Occipital lobe (tissue), 3 donors: ENCODE measurements at places on chromosomes 5 and 9. TPM values are rescaled to one million over a fixed set of nuclear protein-coding genes. Genes with fewer than 3 reads are reported as not detected.

Gene PDLIM4
- total RNA-seq: 3.1 TPM

Gene PCDHB7
- total RNA-seq: 13.4 TPM

GRCh38 chr5:159218595-159219023 is 9.3 kb upstream of the RNF145 start:
- no peak for DNase-seq

Gene DCTN3
- total RNA-seq: 108 TPM

Gene PCDHA10
- 20.3 TPM for total RNA-seq

GRCh38 chr9:134455934-134456755 is 129.9 kb downstream of the RXRA start:
- DNase-seq: peak; percentile 33

DNA sequence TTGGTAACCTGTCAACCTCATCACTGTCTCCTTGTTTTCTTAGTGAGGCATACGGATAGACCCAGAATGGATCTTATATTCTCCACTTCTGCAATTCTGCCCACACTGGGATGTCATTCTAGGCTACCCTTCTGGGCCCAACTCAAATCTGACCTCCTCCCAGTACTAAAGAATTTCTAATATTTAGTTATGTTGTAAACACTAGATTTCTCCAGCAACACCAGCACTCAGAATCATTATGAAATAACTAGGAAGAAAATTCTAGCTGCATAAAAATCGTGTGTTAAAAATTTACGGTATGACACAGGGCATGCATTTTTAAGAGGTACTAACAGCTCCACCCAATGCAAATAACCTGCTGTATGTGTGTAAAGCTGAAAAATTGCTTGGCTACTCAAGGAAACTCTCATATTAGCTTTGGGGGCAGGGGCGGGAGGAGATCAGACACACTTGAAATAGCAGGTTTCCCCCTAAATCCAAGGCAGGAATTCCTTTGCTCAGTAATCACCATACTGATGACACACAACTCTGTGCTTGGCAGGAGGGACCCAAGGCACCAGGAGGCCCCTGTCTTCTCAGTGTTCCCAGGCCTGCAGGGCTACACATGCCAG is 27.3 kb downstream of the MACROH2A1 start:
- no peak for DNase-seq

DNA sequence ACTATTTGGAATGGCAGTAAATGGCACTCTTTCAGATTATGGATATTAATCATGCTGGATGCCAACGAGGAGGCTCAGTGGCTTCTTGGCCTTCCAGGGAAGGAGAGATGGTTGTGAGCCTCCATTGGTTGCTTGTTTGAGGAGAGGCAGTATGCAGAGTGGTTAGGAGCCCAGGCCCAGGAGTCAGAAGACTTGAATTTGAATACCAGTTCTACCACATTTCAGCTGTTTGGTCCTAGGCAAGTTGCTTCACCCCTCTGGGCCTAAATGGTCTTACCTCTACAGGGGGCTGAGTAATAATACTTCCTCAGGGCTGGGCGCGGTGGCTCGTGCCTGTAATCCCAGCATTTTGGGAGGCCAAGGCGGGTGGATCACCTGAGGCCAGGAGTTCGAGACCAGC is 52.5 kb downstream of the COL27A1 start:
- DNase-seq: no peak

GRCh38 chr5:115544436-115545350 is at the start of gene FEM1C:
FEM1C (minus strand) TSS chr5:115544775; CDS start chr5:115543493, 1,282 bp downstream.
- DNase-seq: peak; percentile 98

Gene SLC36A1
- 26.0 TPM for total RNA-seq

Gene ZNF300
- total RNA-seq: 89.4 TPM

GRCh38 chr5:148107608-148108007 is 43.8 kb downstream of the SPINK5 start:
- no peak for DNase-seq

DNA sequence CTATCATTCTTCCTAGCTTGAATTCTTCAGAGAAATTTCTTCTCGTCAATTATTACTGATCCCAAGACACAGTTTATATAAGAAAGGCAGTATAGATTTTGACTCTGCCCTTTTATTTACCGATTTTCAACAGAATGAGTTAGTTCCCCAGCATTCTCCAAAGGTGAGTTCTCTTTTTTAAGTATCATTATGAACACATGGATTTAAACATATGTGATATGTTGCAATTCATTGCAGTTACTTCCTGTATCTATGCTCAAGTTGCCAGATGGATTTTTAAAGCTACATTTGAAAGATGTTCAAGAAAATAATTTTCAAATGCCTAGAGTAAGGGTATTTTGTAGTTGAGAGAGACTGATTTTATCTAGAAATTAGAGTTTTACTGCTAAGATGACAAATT is 8.4 kb downstream of the WDR41 start:
- DNase-seq: no peak

DNA sequence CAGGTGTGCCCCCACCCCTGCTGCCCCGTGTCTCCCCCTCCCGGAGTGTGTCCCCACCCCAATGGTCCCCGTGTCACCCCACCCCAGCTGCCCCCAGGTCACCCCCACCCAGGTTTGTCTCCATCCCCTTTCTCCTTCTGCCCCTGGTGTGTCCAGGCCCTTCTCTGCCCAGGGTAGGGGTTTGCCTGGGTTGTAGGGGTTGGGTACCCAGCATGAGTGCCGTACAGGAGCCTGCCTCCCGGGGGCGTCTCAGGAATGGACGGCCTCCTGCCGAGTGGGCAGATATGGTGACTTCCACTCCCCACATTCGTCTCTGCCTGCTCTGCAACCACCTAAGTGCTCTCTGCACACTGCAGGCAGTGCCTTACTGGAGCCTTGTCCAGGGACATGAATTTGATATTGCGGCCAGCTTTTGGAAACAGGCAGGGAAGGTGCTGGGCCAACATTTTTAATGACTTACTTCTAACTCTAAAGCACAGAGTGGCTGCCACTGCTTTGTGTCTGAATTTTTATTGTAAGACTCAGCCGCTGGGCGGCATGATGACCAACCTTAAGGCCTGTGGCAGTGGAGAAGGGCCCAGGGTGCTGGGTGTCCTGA is 6.7 kb downstream of the LRRC14B start:
- no peak for DNase-seq

DNA sequence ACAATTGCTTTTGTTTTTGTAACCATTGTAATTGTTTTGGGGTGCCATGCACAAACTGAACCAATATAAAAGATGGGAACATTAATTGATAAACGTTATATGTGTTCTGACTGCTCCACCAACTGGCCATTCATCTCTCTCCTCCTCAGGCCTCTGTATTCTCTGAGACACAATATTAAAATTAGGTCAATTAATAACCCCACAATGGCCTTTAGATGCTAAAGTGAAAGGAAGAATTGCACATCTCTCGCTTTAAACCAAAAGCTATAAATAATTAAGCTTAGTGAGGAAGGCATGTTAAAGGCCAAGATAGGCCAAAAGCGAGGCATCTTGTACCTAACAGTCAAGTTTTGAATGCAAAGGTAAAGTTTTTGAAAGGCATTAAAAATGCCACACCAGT is 448.4 kb upstream of the ITGA1 start:
- no peak for DNase-seq

DNA sequence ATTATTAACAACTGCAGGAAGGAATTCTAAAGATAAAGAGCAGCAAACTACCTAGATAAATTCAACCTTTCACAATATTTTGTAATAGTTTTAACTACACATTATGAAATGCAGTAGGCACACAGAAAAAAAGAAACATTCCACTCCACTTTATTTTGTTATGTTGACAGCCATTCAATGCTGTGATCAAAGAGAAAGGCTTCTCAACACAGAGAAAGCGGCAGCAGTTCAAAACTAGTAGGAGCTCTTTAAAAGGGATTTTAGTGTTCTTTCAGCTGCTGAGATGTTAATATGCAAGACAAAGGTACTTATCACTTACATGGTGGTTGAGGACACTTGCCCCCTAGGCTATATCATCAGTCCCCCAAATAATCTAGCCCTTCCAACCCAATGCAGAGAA is 11.6 kb downstream of the CEMIP2 start:
- no peak for DNase-seq

GRCh38 chr9:87464110-87464991 is 33.3 kb upstream of the DAPK1 start:
- DNase-seq: no peak

GRCh38 chr5:177454397-177455035 is 7.9 kb downstream of the PRR7 start:
- DNase-seq: peak; percentile 79

- DNase-seq: no peak
Observed at GRCh38 chr5:128262911-128263310, 179.3 kb downstream of the SLC12A2 start.

Gene IL4
- total RNA-seq: not detected

Gene LHX2
- 189 TPM for total RNA-seq

Gene IL5
- total RNA-seq: not detected

DNA sequence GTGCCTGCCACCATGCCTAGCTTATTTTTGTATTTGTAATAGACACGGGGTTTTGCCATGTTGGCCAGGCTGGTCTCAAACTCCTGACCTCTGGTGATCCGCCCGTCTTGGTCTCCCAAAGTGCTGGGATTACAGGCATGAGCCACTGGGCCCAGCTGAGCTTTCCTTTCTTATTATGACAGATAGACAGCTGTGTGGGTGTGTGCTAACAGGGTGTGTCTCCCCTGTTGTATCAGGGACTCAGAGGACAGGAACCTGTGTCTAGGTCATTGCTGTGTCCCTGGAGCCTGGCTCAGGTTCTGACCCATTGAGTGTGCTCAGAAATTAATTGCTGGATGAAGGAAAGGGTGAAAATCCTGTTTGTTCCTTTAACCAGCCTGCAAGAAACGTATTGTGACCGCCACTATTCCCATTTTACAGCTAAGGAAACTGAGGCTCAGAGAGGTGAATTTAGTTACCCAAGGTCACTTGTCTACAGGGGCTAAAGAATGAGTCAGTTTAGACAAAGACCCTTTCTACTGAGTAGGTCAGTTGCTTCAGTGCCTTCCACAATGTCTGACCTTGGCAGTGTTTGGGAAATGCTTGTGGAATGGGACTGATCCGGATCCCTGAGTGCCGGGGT is 16.8 kb downstream of the NCS1 start:
- DNase-seq: no peak

- DNase-seq: no peak
Observed at GRCh38 chr5:178207183-178207916, 3.0 kb downstream of the HNRNPAB start.

DNA sequence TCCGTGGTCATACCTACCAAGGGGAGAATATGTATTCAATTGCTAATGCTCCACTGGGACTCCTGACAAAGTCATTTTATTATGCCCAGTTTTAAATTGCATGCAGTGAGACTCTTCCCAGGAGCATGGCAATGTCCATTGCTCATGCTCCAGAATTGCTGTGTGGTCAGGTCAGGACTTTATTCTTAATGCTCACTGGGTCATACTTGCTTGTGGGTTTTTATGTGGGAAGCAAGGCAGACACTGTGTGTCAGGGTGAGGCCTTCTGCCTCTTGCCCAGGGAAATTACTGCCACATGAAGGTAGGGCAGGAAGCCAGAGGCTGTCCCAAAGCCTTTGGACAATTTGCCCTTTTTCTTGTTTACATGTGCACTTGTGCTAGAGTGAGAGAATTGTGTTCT is 164.6 kb upstream of the MEF2C start:
- DNase-seq: no peak

Gene ADGRV1
- 474 TPM for total RNA-seq

- no peak for DNase-seq
Observed at GRCh38 chr9:126230692-126231091, 95.9 kb upstream of the MVB12B start.

Gene LCN1
- total RNA-seq: not detected

GRCh38 chr5:57488215-57488955 is 5.8 kb upstream of the ACTBL2 start:
- no peak for DNase-seq

DNA sequence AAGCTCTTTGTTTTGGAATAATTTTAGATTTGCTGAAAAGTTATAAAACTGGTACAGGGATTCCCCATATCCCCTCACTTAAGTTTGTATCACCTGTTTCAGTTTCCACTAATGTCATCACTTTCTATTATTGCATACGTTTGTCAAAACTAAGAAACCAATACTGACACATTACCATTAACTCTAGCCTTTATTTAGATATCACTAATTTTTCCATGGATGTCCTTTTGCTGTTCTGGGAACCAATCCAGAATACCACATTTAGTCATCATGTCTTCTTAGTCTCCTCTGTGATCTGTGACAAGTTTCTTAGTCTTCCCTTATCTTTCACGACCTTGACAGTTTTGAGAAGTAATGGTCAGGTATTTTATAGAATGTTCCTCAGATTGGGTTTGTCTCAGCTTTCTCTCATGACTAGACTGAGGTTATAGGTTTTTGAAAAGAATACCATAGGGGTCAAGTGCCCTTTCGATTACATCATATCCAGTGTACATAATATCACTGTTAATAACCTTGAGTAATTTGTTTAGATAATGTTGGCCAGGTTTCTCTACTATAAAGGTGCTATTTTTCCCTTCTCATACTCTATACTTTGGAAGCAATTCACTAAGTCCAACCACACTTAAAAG is 51.9 kb upstream of the NMUR2 start:
- no peak for DNase-seq

Gene UBE2QL1
- total RNA-seq: 46.3 TPM

Gene CD14
- 15.4 TPM for total RNA-seq

Gene HIGD2A
- total RNA-seq: 26.4 TPM

- DNase-seq: no peak
Observed at GRCh38 chr5:158559643-158560042, 540.1 kb downstream of the EBF1 start.

- no peak for DNase-seq
Observed at GRCh38 chr5:142845954-142846398, 75.8 kb downstream of the ARHGAP26 start.
